Neuronal stem cell (in vitro differentiated cells): ENCODE measurements at places on chromosomes 7 and 10.
A peak's percentile ranks its signal among the peaks of the same experiment; 100 is the strongest.

DNA sequence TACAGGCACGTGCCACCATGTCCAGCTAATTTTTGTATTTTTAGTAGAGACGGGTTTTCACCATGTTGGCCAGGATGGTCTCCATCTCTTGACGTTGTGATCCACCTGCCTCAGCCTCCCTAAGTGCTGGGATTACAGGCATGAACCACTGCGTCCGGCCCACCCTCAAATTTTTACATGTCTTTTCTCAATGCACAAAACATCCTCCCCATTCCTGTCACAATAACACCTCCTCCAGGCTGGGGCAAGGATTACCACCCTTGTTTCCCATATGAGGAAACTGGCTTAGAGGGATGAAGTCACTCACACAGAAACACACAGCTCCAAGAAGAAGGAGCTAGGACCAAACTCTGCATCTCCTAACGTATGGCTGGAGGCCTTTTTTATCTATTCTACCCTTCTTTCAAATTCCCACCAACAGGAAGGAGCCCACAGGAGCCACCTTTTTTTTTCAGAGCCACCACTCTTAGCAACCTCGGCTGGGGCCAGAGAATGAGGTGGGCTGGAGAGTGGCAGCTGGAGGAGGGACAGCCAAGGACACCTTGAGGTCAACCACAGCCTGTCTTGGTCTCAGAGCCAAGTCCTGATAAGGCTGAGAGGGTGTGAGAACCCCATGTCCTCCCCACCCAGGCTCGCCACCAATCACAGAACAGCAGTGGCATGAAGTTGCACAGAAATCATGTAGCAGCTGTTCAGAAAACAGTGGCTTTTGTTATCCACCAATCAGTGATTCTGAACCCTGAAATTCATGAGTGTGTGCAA, 113.1 kb upstream of the PDLIM1 start:
- no peak for DNase-seq
- H3K27ac ChIP-seq: no peak overlapping the region
- H3K36me3 ChIP-seq: no peaks in the 10 kb centered on the region
- no peaks in the 10 kb centered on the region for H3K27me3 ChIP-seq

DNA sequence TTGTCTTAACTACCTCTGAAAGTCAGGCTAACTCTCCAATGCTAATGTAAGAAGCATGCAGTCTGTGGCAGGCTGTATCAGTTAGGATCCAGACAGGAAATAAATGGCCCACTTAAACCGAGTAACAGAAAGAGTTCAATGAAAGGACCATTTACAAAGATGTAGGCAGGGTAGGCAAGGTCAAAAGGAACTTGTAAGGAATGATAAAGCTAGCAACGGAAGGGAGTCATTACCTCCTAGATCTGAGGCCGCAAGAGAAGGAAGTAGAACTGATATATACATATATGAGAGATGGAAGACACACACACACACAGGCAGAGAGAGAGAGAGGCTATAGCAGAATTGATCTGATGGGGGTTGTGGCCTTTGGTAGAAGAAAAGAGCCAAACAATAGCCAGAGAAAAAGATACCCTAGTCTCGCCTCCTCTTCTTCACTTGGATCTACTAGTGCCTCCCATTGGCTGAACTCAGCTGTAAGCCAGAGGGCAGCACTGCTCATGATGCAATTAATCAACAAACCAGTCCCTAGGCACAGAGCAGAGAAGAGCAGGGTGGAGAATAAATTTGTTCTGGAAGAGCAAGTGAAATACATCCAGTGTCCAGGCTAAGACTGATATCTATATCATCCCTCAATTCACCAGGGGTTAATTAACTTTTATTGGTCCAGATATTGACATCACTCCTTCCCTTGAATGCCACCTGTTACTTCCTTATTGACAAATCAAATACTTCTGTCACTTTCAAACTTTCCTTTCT, 91.2 kb downstream of the LSMEM1 start:
- no peak for DNase-seq
- H3K4me3 ChIP-seq: no peak overlapping the region
- no peaks in the 10 kb centered on the region for H3K36me3 ChIP-seq
- H3K27ac ChIP-seq: no peak overlapping the region
- no peaks in the 10 kb centered on the region for H3K27me3 ChIP-seq

DNA sequence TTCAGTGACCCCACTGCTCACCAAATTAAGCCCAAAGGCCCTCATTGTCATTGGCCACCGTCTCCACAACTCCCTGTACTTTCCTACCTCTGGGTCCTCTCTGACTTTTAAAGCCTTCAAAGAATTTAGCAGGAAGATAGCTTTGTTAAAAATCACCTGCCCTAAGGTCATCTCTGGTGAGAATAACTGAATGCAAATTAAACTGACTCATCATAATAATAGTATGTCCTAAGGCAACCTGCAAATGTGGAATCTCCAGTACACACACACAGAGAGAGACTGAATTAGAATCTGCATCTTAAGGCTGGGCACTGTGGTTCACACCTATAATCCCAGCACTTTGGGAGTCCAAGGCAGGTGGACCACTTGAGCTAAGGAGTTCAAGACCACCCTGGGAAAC, 24.1 kb downstream of the OAT start:
- no peak overlapping the region for H3K4me3 ChIP-seq
- H3K27me3 ChIP-seq: no peaks in the 10 kb centered on the region
- no peaks in the 10 kb centered on the region for H3K4me1 ChIP-seq
- peaks cover 17% of the 10 kb centered on the region for H3K36me3 ChIP-seq
- no peak overlapping the region for H3K27ac ChIP-seq
- no peak for DNase-seq

GRCh38 chr10:49585387-49585786, 24.7 kb upstream of the SLC18A3 start:
- no peaks in the 10 kb centered on the region for H3K36me3 ChIP-seq
- no peak overlapping the region for H3K4me3 ChIP-seq
- H3K4me1 ChIP-seq: no peaks in the 10 kb centered on the region
- no peak for DNase-seq

DNA sequence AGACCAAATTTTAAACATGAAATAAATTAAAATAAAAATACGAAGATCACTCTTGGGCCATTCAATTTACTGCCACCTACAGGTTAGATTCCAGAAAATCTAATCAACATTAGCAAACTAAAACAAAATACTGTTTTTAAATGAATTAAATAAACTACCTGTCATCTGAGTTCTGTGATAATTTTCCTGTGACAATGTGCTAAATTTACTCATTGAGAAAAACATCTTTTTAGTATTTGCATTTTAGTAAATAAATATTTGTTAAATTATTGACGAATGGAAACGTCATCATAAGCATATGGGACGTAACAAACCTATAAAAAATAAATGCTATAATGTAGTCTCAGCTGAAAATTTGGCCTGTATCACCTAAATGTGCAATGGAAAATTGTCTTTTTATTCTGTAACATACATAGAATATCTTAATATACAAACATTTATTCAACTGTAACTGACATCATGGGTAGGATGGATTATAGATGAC, 72.1 kb downstream of the ITGB8 start:
- no peaks in the 10 kb centered on the region for H3K36me3 ChIP-seq
- H3K27me3 ChIP-seq: no peaks in the 10 kb centered on the region
- peaks cover 9% of the 10 kb centered on the region for H3K4me1 ChIP-seq
- H3K4me3 ChIP-seq: no peak overlapping the region
- DNase-seq: no peak

GRCh38 chr7:65509368-65510186, 135.9 kb downstream of the ZNF92 start:
- DNase-seq: peak; percentile 15
- H3K27me3 ChIP-seq: peaks cover 8% of the 10 kb centered on the region
- H3K4me1 ChIP-seq: no peaks in the 10 kb centered on the region
- no peaks in the 10 kb centered on the region for H3K36me3 ChIP-seq

GRCh38 chr7:112213735-112214134, 7.2 kb downstream of the ZNF277 start:
- H3K36me3 ChIP-seq: no peaks in the 10 kb centered on the region
- H3K4me1 ChIP-seq: no peaks in the 10 kb centered on the region
- H3K27ac ChIP-seq: no peak overlapping the region
- no peaks in the 10 kb centered on the region for H3K27me3 ChIP-seq
- H3K4me3 ChIP-seq: no peak overlapping the region
- DNase-seq: no peak

GRCh38 chr10:10687751-10688150, 329.9 kb upstream of the CELF2 start:
- no peaks in the 10 kb centered on the region for H3K36me3 ChIP-seq
- DNase-seq: no peak
- no peak overlapping the region for H3K4me3 ChIP-seq
- H3K27me3 ChIP-seq: no peaks in the 10 kb centered on the region

DNA sequence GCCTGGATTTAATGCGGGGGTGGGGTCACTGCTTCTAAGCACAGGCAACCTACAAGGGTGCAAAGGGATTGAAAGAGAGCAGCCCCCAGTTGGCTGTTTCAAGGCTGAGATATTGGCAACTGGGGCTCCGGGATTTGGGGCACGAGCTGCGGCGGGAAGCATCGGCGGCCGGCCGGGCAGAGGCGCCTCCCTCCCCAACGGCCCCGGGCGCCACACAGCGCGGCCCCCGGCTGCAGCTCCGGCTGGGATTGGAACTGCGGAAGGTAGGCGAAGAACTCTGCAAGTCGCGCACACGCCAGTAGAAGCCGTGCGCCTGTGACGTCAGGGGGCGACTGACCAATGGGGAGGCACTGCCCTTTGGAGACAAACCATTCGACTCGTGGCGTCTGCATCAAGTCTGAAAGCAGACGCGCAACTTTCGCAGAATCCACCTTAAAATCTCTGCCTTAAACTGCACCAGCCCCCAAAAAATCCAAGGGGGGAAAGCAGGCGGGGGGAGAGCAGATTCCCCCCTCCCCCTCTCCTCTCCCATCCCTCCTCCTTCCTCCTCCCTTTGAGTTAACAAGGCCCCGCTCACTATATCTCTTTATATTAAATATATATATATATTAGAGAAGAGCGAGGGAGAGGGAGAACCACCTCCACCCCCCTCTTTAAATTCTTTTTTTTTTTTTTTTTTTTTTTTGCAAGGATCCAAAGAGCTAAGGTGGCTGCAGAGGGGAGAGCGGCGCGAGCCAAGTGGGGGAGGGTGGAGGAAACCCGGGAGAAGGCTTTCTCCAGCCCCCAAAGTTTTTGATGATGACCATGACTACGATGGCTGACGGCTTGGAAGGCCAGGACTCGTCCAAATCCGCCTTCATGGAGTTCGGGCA, at the start of gene DLX6:
DLX6 (plus strand) TSS at position 371 of the 872 bp plus-strand sequence; CDS start at position 796, 425 bp downstream.
- no peak within 1 kb of the TSS for H3K27ac ChIP-seq
- DNase-seq: peak; percentile 81
- no peaks in the 10 kb centered on the region for H3K36me3 ChIP-seq
- H3K27me3 ChIP-seq: peaks cover 84% of the 10 kb centered on the region
- no peaks in the 10 kb centered on the region for H3K4me1 ChIP-seq

- no peaks in the 10 kb centered on the region for H3K36me3 ChIP-seq
- no peaks in the 10 kb centered on the region for H3K4me1 ChIP-seq
- H3K27me3 ChIP-seq: no peaks in the 10 kb centered on the region
- no peak overlapping the region for H3K27ac ChIP-seq
These were observed 444.9 kb downstream of the ARL4A start for GRCh38 chr7:13132314-13132713.

DNA sequence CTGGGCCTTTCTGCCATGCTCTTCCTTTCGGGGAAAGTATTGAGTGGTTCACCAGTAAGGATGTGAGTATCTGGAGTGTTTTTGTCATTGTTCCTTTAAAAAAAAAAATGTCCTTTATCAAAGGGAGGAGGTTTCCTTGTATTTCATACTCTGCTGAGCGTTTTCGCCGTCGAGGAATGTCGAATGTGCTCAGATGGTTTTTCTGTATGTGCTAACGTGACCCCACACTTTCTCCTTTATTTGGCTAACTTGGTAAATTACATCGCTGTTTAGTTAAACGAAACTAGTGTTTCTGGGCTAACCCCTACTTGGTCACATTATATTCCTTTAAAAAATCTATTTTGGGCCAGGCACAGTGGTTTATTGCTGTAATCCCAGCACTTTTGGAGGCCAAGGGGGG, 45.9 kb downstream of the INPP5A start:
- peaks cover 3% of the 10 kb centered on the region for H3K4me1 ChIP-seq
- no peaks in the 10 kb centered on the region for H3K36me3 ChIP-seq
- no peaks in the 10 kb centered on the region for H3K27me3 ChIP-seq
- no peak for DNase-seq
- no peak overlapping the region for H3K4me3 ChIP-seq
- H3K27ac ChIP-seq: no peak overlapping the region

- no peak overlapping the region for H3K4me3 ChIP-seq
- H3K27me3 ChIP-seq: no peaks in the 10 kb centered on the region
- peaks cover 4% of the 10 kb centered on the region for H3K4me1 ChIP-seq
- H3K27ac ChIP-seq: no peak overlapping the region
- DNase-seq: peak; percentile 47
These were observed 28.4 kb downstream of the TMEM130 start for GRCh38 chr7:98841179-98841997.

GRCh38 chr7:7176406-7177043, 5.8 kb upstream of the C1GALT1 start:
- no peaks in the 10 kb centered on the region for H3K36me3 ChIP-seq
- H3K4me3 ChIP-seq: no peak overlapping the region
- peaks cover 8% of the 10 kb centered on the region for H3K4me1 ChIP-seq
- H3K27ac ChIP-seq: peak overlapping the region; percentile 63
- DNase-seq: peak; percentile 45

GRCh38 chr10:33211106-33211878, 123.2 kb downstream of the NRP1 start:
- no peaks in the 10 kb centered on the region for H3K36me3 ChIP-seq
- no peak overlapping the region for H3K27ac ChIP-seq
- no peak for DNase-seq
- H3K27me3 ChIP-seq: no peaks in the 10 kb centered on the region
- no peaks in the 10 kb centered on the region for H3K4me1 ChIP-seq
- no peak overlapping the region for H3K4me3 ChIP-seq

DNA sequence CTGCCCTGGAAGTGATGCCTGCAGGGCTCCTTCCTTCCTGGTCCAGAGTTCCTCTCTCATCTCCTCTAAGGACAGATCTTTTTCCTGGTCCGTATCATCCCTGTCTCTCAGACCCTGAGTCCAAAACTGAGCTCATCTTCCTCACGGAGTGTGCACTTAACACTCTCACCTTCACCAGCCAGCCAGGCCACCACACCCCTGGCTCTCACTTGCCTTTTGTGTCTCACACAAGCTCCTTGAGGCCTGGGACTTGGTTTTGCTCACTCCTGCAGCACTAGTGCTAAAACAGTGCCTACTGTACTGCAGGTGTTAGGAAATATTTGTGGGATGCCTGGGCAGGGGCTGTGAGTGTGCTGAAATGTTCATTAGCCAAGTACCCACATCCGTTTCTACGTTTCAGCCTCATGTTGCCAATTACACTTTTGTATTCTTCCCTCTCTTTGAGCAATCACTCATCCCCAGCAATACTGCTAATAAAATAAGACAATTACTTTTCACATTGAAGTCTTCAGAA, 21.4 kb upstream of the PARP12 start:
- H3K4me1 ChIP-seq: peaks cover 5% of the 10 kb centered on the region
- no peaks in the 10 kb centered on the region for H3K27me3 ChIP-seq
- H3K36me3 ChIP-seq: no peaks in the 10 kb centered on the region
- no peak overlapping the region for H3K27ac ChIP-seq

DNA sequence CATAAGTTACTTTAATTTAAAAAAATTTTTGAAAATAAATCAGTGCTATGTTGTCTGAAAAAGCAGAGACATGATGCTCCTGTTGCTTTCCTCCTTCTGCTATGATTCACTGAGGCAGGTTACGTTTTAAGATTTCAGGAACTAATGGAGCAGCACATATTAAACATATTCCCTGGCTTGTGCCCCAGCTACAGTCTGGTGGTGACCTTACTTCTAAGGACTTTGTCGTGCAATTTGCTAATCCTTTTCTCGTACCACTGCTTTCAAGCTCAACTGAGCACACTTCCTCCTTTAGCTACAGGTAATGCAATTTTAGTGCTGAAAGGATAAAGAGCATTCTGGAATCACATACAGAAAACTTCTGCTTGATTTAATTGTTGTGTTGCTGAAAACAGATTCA, 16.2 kb upstream of the PRR15 start:
- peaks cover 4% of the 10 kb centered on the region for H3K4me1 ChIP-seq
- no peaks in the 10 kb centered on the region for H3K36me3 ChIP-seq
